ENCODE measurements at places on chromosomes 7 and 10.

DNA sequence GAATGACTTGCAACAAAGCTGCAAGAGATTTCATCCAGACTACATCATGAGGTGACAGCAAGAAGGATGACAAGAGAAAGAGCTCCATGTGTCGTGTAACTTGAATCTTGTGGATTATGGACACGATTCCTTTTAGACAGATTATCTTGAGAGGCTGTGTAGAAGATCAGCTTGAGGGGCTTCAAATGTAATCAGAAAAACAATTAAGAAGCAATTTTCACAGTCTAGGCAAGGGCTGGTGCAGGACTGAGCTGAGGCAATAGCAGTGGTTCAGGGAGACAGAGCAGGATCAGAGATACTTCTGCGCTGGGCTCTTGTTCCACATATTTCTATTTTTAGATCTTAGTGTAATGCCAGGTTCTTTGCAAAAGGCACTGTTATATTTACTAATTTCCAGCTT lies 253.0 kb upstream of the COBL start:
- DNase-seq = no peak

- DNase-seq = no peak
These were observed 30.6 kb downstream of the APBB1IP start for GRCh38 chr10:26468700-26469099.

DNA sequence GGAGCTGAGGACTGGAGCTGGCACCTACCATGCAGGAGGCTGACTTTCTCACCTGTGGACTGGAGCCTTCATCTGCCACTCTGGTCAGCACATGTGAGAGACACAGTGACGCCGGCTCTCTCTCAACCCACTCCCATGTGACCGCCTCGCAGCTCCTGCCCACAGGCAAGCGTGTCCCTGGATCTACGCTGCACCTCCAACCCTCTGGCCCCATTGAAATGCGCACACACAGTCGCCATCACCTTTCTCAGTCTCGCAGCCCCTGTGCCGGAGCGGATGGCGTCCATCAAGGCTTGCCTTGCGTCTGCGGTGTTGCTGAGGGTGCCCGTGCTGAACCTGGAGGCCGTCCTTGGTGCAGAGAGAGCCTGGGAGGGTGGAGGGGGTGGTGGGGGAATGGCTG lies 242.2 kb upstream of the GRB10 start:
- DNase-seq = peak; percentile 55

DNA sequence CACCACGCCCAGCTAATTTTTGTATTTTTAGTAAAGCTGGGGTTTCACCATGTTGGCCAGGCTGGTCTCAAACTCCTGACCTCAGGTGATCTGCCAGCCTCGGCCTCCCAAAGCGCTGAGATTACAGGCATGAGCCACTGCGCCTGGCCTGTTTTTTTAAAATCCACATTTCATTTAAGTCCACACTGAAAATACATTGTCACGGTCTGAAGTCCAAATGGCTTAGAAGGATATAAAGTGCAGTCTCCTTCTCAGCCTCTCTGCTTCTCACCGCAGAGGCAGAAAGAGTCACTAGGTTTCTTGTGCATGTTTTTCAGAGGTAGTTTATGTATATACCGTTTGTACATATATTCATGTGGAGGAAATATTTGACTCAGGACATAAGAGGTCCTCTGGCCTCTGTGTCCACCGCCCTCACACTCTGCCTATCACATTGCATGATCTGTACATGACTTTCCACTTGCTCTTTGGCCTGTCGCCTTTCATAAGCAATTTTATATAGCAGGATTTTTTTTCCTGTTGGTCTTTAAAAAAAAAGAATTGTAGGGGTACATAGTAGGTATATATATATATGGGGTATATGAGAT lies 42.9 kb downstream of the BLNK start:
- DNase-seq = no peak

- DNase-seq = no peak
These were observed 42.5 kb downstream of the ASZ1 start for GRCh38 chr7:117384688-117385362.

DNA sequence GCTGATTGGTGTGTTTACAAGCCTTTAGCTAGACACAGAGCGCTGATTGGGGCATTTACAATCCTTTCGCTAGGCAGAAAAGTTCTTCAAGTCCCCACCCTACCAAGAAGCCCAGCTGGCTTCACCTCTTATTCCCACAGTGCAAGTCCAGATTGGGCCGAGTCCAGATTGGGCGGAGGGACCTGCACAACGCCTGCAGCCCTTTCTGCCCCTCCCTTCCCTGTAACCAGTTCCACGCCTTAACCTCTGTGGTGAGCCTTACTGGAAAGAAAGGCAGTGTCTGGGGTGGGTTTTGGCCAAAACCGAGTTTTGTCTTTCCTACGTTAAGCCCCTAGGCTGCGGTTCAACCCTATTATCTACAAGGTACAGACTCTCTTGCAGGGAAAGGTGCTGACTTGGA lies 268.7 kb downstream of the ZEB1 start:
- no peak for DNase-seq

- no peak for DNase-seq
These were observed 536.0 kb upstream of the GALNT17 start for GRCh38 chr7:70595755-70596597.

- DNase-seq = no peak
These were observed 56.0 kb upstream of the KAT6B start for GRCh38 chr10:74770400-74770799.

DNA sequence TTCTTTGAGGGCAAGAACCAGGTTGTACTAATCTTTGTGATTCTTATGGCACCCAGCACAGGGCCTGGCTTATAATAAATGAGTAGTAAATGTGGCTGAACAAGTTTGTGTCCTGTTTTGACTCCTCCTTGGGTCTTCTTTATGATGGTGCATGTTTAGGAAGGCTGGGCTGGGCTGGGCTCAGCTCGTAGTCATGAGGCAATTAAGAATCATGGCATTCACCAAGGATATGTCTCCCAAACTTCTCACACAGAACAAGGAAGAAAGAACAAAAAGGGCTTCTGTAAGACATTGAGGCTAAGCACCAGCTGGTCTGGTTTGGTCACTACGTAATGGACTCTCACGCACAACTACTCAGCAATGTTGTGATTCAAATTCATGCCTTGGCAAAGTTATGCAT lies 30.5 kb upstream of the YAE1 start:
- DNase-seq = no peak

DNA sequence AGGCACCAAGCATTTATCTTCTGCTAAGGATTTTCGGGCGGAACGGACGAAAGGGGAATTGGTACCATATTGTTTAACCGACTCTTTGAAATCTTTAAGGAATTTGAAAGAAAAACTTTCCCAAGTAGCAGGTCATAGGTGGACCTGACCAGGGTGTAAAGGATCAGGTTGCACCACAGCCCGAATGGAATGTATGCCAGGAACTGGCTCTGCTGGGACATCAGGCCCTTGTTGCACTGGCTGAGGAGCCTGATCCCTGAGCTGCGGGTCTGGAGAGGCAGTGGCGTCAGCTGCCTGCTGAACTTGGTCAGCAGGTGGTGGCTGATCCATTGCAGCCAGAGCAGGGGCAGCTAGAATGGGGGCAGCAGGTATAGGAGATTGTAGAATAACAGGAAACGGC lies 41.4 kb upstream of the AKR1C2 start:
- no peak for DNase-seq

DNA sequence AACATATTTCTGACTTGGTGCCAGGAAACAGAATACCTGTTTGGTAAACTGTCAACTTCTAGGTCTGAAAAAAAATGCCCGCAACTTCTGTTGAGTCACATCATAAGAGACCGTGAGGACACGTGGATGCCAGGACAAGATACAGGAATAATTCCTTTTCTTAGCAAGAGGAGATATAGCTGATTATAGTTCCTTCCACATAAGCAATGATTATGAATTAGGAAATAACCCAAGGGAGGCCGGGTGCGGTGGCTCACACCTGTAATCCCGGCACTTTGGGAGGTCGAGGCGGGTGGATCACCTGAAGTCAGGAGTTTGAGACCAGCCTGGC lies 75.2 kb downstream of the CDC123 start:
- DNase-seq = no peak

GRCh38 chr10:37489658-37490003 lies 364.2 kb downstream of the ANKRD30A start:
- no peak for DNase-seq

GRCh38 chr10:63563623-63564022 lies 42.4 kb downstream of the REEP3 start:
- DNase-seq = no peak

GRCh38 chr7:73702226-73702625 lies 17.2 kb downstream of the STX1A start:
- no peak for DNase-seq

GRCh38 chr10:114638821-114639625 lies 19.1 kb downstream of the ABLIM1 start:
- no peak for DNase-seq

GRCh38 chr10:12539350-12540164 lies 190.2 kb downstream of the CAMK1D start:
- no peak for DNase-seq

DNA sequence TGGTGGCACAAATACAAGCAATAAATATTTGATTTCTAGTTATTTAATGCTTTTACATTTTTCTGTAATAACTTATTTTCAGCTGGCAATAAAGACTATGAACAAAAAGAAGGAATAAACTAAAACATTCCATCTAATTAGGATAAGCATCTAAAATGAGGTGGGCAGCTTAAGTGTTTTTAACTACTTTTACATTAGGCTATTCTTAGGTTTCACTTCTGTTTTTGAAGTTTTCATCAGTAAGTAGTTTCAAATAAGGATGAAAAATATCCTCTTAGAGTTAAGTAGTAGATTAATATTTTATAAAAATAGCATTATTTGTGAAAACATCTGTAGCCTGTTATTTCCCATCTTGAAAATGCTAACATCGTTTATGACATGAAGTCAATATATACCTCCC lies 15.9 kb downstream of the NT5C2 start:
- no peak for DNase-seq

GRCh38 chr7:14714161-14714728 lies 188.3 kb downstream of the DGKB start:
- no peak for DNase-seq

GRCh38 chr10:34732926-34733325 lies 82.2 kb downstream of the PARD3 start:
- no peak for DNase-seq

- DNase-seq = no peak
These were observed 250.6 kb upstream of the GALNT17 start for GRCh38 chr7:70881167-70881847.

DNA sequence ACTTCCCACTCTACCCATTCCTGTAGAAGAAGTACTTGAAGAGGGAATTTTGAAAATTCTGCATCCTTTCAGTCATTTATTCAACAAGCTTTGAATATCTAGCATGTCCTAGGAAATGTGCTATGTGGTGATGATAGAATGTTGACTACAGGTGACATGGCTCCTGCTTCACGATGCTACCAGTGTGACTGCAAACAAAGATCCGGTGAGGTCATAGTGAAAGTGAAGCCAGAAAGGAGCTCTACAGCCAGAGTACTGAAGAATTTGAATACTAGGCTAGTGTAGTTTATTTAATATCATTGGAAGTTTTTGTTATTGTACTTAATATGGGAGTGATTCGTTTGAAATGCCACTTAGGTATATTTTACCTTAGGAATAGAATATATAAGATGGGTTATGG lies 348.1 kb downstream of the TFEC start:
- DNase-seq = no peak

DNA sequence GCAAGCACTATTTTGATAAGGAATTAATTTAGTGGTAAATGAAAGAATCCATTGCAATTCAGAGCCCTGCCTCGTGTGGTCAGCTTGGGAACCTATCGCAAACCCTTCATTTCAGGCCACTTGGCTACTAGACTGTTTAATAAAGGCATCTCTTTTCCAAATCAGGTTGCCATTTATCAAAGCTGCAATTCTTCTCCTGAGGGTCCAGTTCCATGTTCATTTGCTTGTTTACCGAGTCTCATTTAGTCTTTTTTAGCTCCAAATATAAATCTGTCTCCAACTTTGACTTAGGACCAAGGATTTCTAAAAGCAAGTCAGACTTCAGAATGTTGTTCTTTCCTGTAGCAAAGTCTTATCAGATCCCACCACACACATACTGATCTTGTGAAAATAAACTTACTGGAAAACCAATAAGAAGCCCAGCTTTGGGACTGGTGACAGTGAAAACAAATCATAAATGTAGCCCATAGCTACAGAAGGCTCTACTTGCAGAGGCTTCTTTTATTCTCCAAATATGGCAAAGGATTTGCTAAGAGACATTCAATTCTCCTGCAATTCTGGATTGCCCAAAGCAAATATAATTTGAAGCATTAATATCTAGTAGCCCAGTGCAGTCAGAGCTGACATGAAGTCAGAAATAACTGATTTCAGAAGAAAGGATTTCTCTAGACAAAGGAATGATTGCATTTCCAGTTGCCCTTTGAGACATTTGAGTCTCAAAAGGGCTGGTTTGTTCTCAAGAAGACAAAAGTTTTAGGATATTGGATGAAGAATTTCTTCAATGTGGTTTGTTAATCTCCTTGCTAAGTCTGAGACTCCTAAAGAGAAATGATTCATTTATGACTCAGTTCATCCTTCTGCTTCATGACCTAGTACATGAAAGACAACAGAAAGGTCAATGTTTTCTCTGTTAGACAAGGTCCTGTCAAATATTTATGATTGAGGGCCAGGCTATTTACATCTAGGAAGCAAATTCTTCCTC lies 28.0 kb downstream of the PPP1R3C start:
- no peak for DNase-seq

- DNase-seq = no peak
These were observed 202.1 kb downstream of the COBL start for GRCh38 chr7:51114501-51114900.

DNA sequence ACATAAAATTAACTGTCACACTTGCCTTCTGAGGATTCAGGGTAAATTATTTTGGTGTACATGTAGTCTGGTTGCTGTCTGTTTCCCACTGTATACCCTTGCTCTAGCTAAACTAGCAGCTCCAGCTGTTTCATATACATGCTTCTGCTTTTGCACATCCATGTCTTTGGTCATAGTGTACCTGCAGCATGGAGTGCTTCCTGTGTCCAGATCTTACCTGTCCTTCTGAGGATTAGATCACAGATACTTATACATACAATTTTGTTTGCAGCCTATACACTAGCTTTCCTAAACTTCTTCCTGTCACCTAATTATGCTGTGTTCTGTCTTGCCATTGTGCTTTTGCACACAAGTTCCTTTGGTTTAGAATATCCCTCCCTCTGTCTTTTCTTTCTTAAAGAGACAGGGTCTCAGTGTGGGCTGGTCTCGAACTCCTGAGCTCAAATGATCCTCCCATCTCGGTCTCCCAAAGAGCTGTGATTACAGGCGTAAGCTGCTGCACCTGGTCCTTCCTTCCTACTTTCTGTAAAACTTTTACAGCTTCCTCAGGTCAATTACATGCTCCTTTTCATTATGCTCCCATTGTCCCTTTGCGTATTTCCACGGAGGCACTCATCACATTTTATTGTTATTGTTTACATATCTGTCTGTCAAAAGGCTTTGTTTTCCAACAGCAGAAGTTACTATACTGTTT lies 33.8 kb downstream of the TPST1 start:
- DNase-seq = no peak

- DNase-seq = no peak
These were observed 132.2 kb upstream of the YAE1 start for GRCh38 chr7:39434012-39434411.

- no peak for DNase-seq
These were observed 4.5 kb upstream of the CYP26A1 start for GRCh38 chr10:93069245-93069561.

Data from type B pancreatic cell (in vitro differentiated cells).